Psoas muscle (tissue), 8 donors: ENCODE measurements at places on chromosomes 6 and 20. TPM values are rescaled to one million over a fixed set of nuclear protein-coding genes. Genes with fewer than 3 reads are reported as not detected.

SLC32A1 gene
- not detected for total RNA-seq

MMP24 gene
- total RNA-seq = 0.27 TPM

WFDC12 gene
- total RNA-seq = not detected

MATN4 gene
- not detected for total RNA-seq

LYRM2 gene
- total RNA-seq = 37.0 TPM

POPDC3 gene
- total RNA-seq = 170 TPM

- no peak for DNase-seq
- peaks cover 35% of the 10 kb centered on the region for H3K4me1 ChIP-seq
- H3K27ac ChIP-seq = no peak overlapping the region
- no peaks in the 10 kb centered on the region for H3K36me3 ChIP-seq
These were observed 5.8 kb upstream of the SDCBP2 start for GRCh38 chr20:1334761-1335160.

- no peak for DNase-seq
- no peaks in the 10 kb centered on the region for H3K36me3 ChIP-seq
- no peak overlapping the region for H3K27ac ChIP-seq
- no peaks in the 10 kb centered on the region for H3K4me1 ChIP-seq
- no peaks in the 10 kb centered on the region for H3K27me3 ChIP-seq
These were observed 152.0 kb downstream of the GRM4 start for GRCh38 chr6:33993653-33994471.

- H3K4me1 ChIP-seq = no peaks in the 10 kb centered on the region
- H3K4me3 ChIP-seq = no peak overlapping the region
- DNase-seq = no peak
- H3K27me3 ChIP-seq = peaks cover 10% of the 10 kb centered on the region
- H3K27ac ChIP-seq = no peak overlapping the region
These were observed 28.3 kb downstream of the MAP7 start for GRCh38 chr6:136521911-136522310.

DNA sequence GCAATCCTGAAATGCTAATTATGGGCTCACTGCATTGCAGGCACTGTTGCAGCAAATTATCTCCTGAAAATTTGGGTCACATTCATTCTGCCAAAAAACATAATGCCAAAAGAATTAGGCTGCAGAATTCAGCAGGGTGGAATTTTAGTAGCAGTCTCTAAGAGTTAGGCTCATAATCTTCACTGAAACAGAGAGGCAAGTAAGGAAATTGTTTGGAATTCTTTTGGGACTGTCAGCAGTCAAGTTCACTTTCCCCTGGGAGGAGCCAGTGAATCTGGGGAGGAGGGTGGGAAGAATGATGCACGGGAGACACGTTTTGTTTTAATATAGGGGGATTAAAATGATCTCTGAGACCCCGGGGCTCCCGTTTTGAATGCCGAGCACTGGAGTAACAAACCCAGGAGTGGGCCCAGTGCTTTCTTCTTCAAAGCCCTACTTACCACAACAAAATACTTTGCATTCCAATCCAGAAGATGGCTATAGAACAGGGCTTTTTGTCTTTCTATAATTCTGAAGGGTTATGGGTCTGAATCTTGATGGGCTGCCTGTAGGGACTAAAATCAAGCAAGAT lies 44.7 kb downstream of the SOBP start:
- peaks cover 2% of the 10 kb centered on the region for H3K36me3 ChIP-seq
- H3K27ac ChIP-seq = no peak overlapping the region
- H3K4me3 ChIP-seq = no peak overlapping the region
- peaks cover 18% of the 10 kb centered on the region for H3K4me1 ChIP-seq
- DNase-seq = no peak

DNA sequence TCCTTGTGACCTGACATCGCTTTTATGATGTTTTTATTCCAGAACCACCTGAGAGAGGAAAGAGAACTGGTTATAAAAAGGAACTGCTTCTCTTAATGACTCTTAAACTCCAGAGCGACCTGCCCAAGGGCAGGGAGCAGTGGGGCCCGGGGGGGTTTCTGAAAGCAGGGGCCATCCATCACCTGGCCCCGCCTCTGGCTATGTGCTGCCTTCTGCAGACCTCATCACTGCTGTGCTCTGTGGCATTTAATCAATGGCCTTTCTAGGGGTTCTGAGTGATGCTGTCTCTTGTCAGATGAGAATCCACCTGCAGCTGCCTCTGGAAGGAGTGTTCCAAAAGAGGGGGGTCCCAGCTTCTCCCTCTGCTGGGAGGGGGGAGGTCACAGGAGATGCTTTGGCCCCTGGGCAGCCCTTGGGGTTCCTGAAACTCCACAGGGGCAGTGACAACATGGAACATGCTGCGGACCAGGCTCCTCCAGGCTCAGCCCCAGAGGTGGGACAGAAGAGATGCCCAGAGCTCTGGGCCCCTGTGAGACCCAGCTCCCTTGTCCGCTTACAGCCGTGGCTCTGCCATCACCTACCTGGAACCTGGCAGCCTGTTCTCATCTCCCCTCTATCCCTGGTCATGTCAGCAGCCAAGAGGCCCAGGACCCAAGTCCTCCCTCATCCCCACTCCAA lies 177.1 kb upstream of the SULF2 start:
- H3K27me3 ChIP-seq = no peaks in the 10 kb centered on the region
- H3K4me1 ChIP-seq = no peaks in the 10 kb centered on the region
- DNase-seq = no peak
- no peaks in the 10 kb centered on the region for H3K36me3 ChIP-seq
- H3K4me3 ChIP-seq = no peak overlapping the region

- H3K27ac ChIP-seq = no peak overlapping the region
- no peaks in the 10 kb centered on the region for H3K36me3 ChIP-seq
- no peak overlapping the region for H3K4me3 ChIP-seq
- no peaks in the 10 kb centered on the region for H3K27me3 ChIP-seq
- H3K4me1 ChIP-seq = no peaks in the 10 kb centered on the region
- no peak for DNase-seq
These were observed 108.3 kb upstream of the AKAP12 start for GRCh38 chr6:151131324-151132007.

GRCh38 chr6:63246581-63246980 lies 35.3 kb downstream of the FKBP1C start:
- no peak overlapping the region for H3K27ac ChIP-seq
- H3K4me3 ChIP-seq = no peak overlapping the region
- no peaks in the 10 kb centered on the region for H3K27me3 ChIP-seq
- DNase-seq = no peak
- H3K36me3 ChIP-seq = no peaks in the 10 kb centered on the region

DNA sequence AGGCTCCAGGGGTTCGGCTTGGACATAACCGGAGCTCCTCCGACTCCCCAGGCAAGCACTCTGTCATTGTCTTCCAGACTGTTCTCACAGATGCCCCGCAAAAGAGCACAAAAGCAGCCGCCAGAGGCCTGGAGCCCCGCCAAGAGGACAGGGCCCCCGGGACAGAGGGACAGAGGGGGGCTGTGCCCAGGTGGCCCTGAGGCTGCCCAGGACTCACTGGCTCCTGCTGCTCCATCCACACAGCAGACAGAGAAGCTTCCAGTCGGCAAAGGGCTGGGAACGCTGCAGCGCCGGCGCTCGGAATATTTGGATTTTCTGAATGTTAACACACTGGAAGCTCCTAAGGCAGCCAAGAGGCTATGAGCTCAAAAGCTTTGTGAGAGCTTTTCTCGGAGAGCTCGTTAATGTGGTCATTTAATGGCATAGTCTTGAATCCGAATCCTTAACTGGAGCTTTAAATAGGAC lies 68.0 kb upstream of the QKI start:
- H3K4me3 ChIP-seq = peak overlapping the region; percentile 63
- H3K27me3 ChIP-seq = no peaks in the 10 kb centered on the region
- H3K4me1 ChIP-seq = peaks cover 27% of the 10 kb centered on the region
- no peaks in the 10 kb centered on the region for H3K36me3 ChIP-seq
- H3K27ac ChIP-seq = peak overlapping the region; percentile 83

- peaks cover 13% of the 10 kb centered on the region for H3K4me1 ChIP-seq
- H3K36me3 ChIP-seq = peaks cover 5% of the 10 kb centered on the region
- no peaks in the 10 kb centered on the region for H3K27me3 ChIP-seq
These were observed at the start of the genes POLH and XPO5 for GRCh38 chr6:43575772-43576551. TSS of gene POLH (plus strand) at chr6:43576185. CDS start at chr6:43582320, 6,135 bp downstream. TSS of gene XPO5 (minus strand) at chr6:43576038. CDS start at chr6:43575864, 174 bp downstream.

GRCh38 chr6:113600551-113601339 lies 256.4 kb upstream of the MARCKS start:
- H3K27me3 ChIP-seq = no peaks in the 10 kb centered on the region
- H3K4me1 ChIP-seq = no peaks in the 10 kb centered on the region
- no peak overlapping the region for H3K27ac ChIP-seq
- no peak for DNase-seq
- no peak overlapping the region for H3K4me3 ChIP-seq

DNA sequence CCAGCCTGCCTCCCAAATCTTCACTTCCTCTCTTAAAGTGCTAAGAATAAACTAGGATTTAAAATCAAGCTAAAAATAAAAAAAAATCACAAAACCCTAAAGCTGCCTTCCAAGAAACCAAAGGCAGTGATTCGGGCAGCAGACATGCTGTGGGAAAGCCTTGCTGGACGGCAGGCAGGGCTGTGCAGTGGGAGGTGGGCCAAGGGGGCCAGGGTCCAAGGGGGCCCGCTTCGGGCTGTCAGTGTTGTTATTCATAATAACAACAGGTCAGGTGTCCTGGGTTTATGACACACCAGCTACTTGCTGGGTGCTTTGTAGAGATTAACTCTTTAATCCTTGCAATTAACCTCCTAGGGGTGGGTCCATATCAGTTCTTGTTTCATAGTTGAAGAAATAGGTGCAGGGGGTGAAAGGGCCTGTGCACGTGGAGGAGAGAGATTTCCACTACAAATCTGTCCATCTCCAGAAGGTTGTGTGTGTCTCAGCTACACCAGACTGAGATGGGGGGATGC lies 40.4 kb downstream of the CD40 start:
- H3K27ac ChIP-seq = no peak overlapping the region
- H3K4me1 ChIP-seq = no peaks in the 10 kb centered on the region
- H3K36me3 ChIP-seq = no peaks in the 10 kb centered on the region
- peaks cover 2% of the 10 kb centered on the region for H3K27me3 ChIP-seq

DNA sequence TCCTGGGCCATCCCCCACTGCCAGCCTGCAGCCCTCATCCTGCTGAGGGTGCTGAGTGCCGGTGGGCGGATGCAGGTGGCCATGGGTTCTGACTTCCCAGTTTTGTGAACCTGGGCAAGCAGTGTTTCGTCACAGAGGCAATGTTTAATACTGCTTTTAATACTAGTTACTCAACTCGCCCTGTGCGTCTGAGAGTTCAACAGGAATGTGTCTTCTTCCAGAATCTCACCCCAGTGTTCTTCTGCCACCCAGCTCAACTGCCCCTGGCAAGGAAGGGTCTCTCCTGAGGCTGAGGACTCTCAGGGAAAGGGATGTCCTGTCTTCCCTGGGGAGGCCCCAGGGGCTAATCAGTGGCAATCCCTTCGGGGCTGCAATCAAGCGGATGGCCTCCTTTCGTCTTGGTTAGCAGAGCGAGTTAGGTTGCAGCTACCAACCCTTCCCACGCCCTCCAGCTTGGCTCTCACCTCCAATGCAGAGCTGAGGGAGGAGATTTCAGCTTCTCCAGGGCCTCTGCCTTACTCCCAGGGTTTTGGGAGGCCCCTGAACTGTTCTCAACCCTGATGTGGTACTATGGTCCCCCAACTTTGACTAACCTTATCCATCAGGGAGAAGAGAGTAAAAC lies 2.0 kb downstream of the KCNK16 start:
- H3K4me3 ChIP-seq = no peak overlapping the region
- H3K4me1 ChIP-seq = no peaks in the 10 kb centered on the region
- H3K27ac ChIP-seq = no peak overlapping the region
- H3K36me3 ChIP-seq = no peaks in the 10 kb centered on the region
- H3K27me3 ChIP-seq = no peaks in the 10 kb centered on the region

- DNase-seq = no peak
- H3K27ac ChIP-seq = no peak overlapping the region
- H3K36me3 ChIP-seq = no peaks in the 10 kb centered on the region
- H3K4me1 ChIP-seq = peaks cover 10% of the 10 kb centered on the region
- no peaks in the 10 kb centered on the region for H3K27me3 ChIP-seq
- no peak overlapping the region for H3K4me3 ChIP-seq
These were observed 67.1 kb downstream of the SYCP2 start for GRCh38 chr20:59866338-59866737.

- no peak for DNase-seq
- H3K27me3 ChIP-seq = no peaks in the 10 kb centered on the region
- H3K4me1 ChIP-seq = no peaks in the 10 kb centered on the region
- H3K27ac ChIP-seq = no peak overlapping the region
These were observed 418.6 kb downstream of the CDKAL1 start for GRCh38 chr6:20952699-20953474.

DNA sequence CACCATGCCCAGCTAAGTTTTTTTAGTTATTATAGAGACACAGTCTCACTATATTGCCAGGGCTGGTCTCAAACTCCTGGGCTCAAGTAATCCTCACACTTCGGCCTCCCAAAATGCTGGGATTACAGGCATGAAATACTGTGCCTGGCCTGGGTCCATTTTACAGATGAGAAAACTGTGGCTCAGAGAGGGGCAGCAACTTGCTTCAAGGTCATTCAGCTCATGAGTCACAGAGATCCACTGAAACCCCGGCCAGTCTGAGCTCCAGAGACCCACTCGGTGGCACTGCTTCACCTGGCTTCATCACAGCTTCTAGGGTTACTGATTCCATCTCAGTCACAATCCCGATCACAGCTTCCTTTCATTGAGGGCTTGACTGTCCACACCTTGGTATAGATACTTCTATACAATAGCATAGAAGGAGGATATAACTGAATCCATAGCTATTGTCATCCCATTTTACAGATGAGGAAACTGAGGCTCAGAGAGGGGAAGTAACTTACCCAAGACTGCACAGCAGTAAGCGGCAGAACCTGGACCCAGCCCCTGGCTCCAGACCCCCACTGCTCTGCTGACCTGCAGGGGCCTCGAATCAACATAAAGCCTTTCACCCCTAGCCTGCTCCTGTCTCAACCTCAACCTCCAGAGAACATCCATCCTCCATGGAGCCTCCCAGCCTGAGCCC lies 11.8 kb downstream of the NOL4L start:
- no peaks in the 10 kb centered on the region for H3K36me3 ChIP-seq
- H3K27me3 ChIP-seq = peaks cover 2% of the 10 kb centered on the region
- H3K4me1 ChIP-seq = no peaks in the 10 kb centered on the region
- DNase-seq = no peak
- no peak overlapping the region for H3K4me3 ChIP-seq
- H3K27ac ChIP-seq = no peak overlapping the region
